ENCODE measurements at places on chromosomes 3 and 15.

GRCh38 chr15:72203507-72203837 is 5.9 kb upstream of the GRAMD2A start:
- peak; percentile 73 for DNase-seq

DNA sequence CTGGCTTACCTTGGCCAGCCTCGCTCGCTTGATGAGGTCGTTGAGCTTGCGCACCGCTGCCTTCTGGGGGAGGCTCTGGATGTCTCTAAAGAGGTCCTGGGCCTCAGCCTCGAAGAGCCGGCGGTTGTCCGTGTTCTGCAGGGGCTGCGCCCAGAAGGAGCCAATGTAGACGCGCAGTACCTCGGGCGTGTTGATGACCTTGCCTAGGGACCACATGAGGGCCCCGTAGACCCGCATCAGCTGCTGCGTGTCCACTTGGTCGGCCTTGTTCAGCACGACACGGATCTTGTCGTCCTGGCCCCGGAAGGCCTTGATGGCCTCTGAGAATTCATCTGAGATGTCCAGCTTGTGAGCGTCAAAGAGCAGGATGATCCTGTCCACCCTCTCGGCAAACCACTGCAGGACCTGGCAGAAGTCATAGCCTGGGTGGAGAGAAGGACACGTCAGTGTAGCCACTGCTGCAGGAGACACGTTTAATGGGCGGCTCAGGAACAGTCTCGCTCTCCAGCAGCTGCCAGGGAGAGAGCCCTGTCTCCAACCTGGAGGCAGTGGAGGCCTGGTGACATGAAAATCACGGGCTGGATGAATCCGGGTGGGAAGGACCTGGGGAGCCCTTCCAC is 25.5 kb upstream of the SPTBN5 start:
- DNase-seq: no peak

DNA sequence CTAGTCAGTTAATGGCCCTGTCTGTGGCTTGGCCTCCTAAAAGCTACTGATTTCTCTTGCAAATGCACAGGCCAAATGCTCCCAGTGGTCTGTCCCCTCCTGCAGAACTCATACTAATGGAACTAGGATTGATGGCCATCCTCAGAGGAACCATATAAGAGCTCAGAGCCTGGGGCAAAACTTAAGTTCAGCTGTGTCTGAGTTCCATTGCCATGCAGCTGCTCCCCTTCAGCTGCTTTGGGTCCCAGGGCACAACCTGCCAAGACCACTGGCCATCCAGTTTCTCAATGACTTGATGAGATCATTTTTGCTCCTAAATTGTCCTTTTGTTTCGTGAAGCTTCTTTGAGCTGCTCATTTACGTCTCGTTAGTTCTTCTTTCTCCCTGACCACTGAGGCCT is 529.5 kb upstream of the TBL1XR1 start:
- DNase-seq: no peak

GRCh38 chr3:8539419-8539818 is 37.8 kb downstream of the LMCD1 start:
- DNase-seq: no peak

- peak; percentile 60 for DNase-seq
Measured at GRCh38 chr3:86180696-86181095, 810.3 kb downstream of the VGLL3 start.
